Germinal center (tissue), 1 donor: ENCODE measurements at places on chromosomes 2 and 18.

- no peak for DNase-seq
These were observed 1672.4 kb upstream of the LRRTM1 start for GRCh38 chr2:81976998-81977397.

DNA sequence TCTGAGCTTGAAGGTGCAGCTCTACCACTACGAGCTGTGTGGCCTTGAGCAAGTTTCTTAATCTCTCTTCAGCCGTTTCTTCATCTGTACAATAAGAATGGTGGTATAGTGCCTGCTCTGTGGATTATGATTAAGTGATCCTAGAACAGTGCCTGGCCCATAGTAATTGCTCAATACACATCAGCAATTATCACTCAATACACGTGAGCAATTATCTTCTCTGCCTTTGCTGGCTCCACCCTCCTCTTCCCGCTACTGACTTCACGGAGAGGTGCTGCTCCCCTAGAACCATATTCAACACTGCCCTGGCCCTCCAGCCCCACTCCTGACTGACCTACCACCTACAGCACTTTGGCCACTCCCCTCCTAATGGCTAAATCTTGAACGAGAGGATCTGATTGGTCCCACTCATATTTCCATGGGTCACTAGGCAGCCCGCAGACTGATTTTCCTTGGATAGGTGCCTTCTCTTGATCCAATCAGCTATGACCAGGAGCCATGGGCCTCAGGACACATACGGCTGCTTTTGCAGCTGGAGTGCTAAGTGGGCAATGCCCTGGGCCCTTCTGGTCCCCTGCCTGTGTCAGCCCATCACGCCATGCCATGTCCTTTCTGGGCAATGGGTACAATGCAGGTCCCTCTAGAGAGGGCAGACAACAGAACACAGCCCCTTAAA lies 77.5 kb downstream of the STPG4 start:
- DNase-seq, result no peak

DNA sequence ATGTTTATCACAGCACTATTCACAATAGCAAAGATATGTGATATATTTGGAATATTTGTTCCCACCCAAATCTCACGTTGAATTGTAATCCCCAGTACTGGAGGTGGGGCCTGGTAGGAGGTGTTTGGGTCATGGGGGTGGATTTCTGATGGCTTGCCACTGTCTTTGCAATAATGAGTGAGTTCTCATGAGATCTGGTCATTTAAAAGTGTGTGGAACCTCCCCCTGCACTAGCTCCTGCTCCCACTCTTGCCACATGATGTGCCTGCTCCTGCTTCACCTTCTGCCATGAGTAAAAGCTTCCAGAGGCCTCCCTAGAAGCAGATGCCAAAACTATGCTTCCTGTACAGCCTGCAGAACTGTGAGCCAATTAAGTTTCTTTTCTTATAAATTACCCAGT lies 72.2 kb upstream of the DYNC1I2 start:
- DNase-seq, result no peak

GRCh38 chr18:47728921-47729320 lies 201.5 kb downstream of the SMAD2 start:
- DNase-seq, result no peak

GRCh38 chr2:6103949-6104348 lies 411.8 kb downstream of the SOX11 start:
- DNase-seq, result no peak

- no peak for DNase-seq
These were observed 297.1 kb downstream of the TMX3 start for GRCh38 chr18:68417826-68418225.

- peak; percentile 82 for DNase-seq
These were observed 115.0 kb downstream of the SPTBN1 start for GRCh38 chr2:54570925-54571694.

DNA sequence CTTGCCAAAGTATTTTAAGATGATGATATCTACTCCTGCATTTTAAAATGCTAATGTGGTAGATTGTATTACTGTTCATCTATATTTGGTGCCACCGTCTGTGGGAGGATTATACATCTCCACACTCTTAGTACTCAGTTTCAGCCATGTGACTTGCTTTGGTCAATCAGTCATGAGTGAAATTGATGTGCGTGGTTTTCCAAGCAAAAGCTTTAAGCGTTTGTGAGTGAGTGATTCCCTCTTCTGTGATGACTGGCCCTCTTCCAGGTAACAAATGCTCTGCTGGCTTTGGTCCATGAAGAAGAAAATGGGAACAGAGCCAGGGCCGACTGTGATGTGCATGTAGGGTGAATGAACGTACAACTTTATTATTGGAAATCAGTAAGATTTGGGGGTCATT lies 330.4 kb downstream of the LPIN1 start:
- DNase-seq, result no peak

DNA sequence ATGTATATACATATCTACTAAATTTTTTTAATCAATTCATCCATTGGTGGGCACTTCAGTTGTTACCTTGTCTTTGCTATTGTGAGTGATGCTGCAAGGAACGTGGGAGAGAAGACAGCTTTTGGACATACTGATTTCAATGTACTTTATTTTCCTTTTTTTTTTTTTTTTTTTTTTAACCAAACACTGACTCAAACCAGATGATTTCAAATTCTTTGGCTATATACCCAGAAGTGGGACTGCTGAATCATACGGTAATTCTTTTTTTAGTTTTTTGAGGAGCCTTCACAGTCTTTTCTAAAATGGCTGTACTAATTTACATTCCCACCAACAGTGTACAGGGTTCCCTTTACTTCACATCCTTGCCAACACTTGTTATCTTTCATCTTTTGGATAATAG lies 204.7 kb downstream of the INSIG2 start:
- DNase-seq, result no peak

DNA sequence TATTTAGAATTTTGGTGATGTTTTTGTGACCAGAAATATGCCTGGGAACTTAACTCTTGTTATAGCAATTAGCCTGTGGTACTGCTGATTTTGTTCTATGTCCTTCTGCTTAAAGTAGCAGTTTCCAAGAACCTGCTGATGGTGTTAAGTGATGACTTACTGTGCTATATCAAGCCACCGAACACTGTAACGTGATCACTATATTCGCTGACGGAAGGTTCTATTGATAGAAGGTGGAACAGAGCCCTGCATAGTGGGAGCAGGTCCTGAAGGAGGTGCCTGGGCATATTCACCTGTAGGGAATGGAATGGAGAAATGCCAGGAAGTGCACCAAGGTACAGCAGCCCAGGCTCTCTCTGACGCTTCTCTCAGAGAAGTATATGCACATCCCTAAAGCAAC lies 76.8 kb downstream of the UXS1 start:
- DNase-seq, result no peak

DNA sequence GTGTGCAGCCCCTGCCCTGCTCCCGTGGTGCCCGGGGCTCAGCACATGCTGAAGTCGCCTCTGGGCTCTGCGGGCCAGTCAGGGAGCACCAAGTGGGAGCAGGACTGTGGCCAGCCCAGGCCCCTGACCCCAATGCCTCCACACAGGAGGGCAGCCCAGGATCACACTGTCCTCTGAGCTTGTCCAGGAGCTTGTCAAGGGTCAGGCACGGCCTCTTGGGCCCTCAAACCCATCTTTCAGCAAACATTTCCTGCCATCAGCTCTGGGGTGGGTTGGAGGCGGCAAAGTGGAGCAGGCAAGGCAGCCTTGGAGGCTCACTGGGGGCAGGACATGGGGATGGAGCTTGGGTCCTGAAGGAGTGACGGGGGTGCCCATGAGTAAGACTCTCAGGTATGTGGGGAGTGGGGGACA lies 10.3 kb downstream of the SNED1 start:
- DNase-seq, result no peak

DNA sequence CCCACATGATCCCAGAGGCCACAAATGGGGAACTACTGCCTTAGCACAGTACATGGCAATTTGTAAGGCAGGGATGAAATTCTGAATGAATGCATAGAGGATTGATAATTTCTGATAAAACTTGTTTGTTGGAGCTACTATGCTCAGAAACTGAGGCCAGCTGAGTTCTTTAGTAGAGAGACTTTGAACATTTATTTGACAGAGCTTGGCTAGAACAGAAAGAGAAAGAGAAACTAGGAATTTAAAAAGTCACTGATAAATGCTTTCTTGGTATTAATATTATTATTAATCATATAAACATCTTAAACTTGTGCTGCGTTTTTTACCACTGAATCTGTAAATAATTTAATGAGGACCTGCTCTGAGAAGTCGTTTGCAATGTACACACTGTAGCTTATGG lies 923.7 kb upstream of the CNTNAP5 start:
- no peak for DNase-seq

DNA sequence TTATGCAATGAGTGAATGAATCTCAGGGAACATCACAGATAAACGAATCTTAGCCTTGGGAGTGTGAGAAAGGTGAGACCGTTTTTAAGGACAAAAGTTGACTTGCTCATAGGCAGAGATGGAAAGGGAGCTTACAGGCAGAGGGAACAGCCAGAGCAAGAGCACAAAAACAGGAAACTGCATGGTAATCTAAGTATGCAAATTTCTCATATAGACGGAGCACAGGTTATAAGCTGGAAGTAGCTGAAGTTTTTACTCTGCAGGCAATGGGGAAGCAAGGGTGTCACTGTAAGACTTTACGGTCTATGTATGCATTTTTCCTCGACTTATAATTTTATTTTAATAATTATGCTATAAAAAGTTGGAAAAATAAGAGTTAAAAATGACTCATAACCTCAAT lies 44.8 kb upstream of the STRN start:
- peak; percentile 15 for DNase-seq

DNA sequence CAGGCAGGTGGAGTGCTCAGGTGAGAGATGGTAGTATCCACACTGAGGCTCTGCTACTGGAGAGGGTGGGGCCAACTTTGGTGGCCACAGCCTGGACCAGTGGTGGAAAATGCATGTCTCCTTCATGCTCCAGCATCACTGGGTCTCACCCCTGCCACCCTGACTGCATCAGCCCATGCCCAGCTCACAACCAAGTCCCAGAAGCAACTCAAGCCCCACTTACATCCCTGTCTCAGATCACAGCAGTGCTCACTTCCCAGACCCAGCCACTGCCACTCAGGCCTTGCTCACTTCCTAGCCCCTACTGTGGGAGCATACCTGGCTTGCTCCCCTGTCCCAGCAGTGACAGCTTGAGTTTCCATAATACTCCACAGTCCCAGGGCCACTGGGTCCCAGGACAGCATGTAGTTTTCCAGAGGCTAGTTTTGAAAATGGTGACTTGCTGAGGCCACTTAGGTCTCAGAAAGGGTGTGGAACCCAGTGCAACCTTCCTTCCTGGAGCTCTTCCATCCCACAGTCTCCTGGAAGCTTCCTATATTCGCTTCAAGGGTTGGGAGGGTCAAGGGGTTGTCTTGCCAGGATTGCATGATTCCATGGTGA lies 58.8 kb downstream of the GPC1 start:
- no peak for DNase-seq

DNA sequence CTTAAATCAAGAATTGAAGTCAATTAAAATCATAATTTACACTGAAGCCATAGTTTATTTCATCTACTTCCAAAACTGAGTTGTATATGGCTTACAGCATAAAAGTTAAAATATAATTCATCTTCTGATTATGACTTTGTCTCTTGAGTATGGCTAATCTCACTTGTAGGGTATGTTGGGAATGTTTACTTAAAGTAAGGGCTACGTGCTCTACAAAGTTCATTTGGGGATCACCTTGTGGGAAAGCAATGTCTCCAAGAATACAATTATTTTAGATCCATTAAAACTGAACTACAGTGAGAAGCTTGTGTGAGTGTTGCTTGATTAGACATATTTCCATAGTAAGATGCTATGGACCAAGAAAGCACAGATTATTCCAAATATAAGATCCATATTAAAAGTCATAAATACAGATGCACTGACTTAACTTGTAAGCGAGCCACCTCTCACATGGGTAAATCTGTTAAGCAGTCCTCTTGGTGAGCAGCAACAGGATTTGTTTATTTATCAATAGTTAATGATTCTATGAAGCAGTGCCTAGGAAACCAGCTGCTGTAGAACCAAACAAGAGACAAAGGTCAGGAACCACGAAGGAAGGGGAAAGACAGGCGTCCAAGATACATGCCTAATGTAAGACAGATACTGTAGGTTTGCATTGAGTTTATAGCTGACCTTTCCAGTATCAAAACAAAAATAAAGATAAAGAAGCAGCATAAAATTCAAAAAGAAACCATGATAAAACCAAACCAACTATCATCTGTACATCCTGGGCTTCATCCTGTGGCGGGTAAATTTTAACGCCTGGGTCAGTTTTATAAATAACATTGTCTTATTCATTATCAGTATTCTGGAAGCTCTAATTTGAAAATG lies 24.8 kb downstream of the DSG4 start:
- no peak for DNase-seq

DNA sequence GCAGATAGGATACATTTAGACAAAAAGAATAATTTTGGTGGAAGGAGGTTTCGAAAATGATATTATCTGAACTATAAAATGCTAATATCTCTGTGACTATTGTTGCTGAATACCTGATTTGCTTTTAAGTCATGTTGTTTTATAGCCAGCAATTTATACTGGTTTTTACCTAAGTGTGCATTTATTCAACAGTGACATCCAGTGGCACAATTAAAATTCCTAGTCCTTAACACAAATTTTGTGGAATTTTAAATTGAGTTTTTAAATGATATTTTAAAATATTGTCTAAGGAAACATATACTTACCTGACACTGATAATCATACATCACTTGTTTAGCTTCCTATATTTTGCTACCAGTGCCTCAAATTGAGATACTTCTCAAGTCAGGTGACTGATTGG lies 144.8 kb downstream of the ARHGAP28 start:
- no peak for DNase-seq

DNA sequence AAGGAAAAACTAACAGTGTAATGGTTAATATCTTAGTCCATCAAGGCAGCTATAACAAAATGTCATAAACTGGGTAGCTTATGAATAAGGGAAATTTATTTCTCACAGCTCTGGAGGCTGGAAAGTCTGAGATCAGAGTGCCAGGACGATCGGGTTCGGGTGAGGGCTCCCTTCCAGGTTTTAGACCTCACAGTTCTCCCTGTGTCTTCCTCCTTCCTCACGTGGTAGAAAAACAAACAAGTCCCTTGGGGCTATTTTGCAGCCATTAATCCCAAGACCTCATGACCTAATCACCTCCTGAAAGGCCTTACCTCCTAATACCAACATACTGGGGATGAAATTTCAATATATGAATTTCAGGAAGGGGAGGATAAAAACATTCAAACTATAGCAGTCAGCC lies 455.9 kb downstream of the CNTNAP5 start:
- no peak for DNase-seq

DNA sequence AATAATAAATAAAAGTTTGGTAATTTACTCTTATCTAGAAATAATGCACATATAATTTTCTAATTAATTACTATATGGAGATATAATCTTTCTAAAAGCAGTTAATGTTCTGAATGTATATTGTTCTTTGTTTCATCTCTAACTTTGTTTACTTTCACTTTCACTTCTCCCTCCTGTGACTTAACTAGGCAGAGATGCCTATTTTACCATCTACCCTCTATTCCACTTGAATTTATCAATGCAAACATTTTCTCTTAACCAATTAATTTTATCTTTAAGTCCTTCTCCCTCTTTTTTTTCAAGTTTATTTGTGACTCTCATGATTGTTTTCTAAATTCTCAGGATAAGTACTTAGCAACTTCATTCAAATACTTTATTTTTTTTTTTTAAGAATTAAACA lies 55.1 kb upstream of the IL1RL1 start:
- DNase-seq, result no peak

- DNase-seq, result no peak
These were observed 23.9 kb downstream of the HNRNPLL start for GRCh38 chr2:38578832-38579231.
